NCI-H1694 (cell line): ENCODE measurements at places on chromosomes 6 and 20.
A peak's percentile ranks its signal among the peaks of the same experiment; 100 is the strongest.

- no peak for DNase-seq
These were observed 242.2 kb downstream of the HIVEP2 start for GRCh38 chr6:142702501-142703460.

- no peak for DNase-seq
These were observed 151.6 kb downstream of the EPM2A start for GRCh38 chr6:145583753-145584152.

DNA sequence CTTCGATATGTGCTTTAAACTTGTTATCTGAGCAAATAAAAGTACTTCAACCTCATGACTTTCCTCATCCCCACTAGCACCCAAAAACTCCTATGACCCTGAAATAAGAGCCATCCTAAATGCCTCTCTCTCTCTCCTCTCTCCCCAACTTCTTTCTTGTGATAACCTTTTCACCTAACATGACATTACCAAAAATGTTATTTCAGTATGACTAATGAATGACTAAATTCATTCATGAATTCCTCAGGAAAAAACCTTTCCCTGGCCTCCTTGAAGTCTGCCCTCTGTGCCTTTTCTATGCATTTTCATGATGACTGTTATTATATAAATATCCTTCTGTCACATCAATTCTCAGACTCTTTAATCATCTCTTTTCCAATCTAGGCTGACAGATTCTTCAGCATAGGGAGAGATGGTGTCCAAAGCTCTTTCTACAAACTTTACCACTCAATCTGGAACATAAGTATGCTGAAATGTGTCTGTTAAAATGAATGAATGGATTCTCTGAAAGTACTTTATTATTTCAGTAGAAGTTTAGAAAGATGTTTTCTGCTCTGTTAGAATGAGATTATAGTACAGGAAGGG, 114.3 kb upstream of the GGTLC1 start:
- no peak for DNase-seq

DNA sequence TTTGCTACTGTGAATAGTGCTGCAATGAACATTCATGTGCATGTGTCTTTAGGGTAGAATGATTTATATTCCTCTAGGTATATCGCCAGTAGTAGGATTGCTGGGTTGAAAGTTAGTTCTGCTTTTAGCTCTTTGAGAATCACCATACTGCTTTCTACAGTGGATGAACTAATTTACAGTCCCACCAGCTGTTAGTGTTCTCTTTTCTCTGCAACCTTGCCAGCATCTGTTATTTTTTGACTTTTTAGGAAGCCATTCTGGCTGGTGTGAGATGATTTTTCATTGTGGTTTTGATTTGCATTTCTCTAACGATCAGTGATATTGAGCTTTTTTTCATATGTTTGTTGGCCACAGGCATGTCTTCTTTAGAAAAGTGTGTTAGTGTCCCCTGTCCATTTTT, 40.0 kb downstream of the PLG start:
- DNase-seq = no peak

GRCh38 chr6:122694602-122695001, 84.4 kb downstream of the PKIB start:
- DNase-seq = no peak

GRCh38 chr6:76817429-76817828, 645.9 kb downstream of the HTR1B start:
- no peak for DNase-seq

DNA sequence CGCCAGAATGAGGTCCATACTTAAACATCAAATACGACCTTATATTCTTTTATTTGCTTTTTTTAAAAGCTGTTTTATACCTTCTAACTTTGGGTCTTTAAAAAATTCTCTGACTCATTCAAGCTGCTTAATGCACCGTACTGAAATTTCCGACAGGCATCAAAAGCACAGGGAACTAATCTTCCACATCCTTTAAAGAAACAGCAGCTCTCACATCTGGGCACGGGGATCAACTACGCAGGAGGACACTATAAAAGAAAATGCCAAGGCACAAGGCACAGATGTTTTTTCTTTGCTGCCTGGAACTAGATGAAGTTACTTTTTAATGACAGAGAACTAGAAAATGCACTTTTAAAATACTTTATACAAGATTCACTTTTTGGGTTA, 112.4 kb upstream of the ARG1 start:
- DNase-seq = no peak

DNA sequence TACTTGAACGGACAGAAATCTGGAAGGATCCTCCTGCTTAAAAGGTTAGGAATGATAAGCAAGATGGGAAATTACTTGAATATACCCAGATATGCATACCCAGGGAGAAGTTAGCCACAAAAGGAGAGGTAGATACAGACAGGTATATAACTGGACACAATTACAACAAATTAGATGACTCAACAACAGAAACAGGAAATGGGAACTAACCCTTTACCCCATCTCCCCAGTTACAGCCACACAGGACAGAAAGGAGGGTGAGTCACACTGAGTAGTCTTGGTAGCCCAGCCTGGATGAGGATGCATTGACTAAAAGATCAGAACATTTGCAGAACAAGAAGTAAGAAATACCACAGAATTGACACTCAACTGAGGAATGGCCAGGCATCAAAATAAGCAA, 61.2 kb downstream of the C6orf52 start:
- no peak for DNase-seq

- DNase-seq = no peak
These were observed 51.3 kb upstream of the TOX2 start for GRCh38 chr20:43863330-43863729.

DNA sequence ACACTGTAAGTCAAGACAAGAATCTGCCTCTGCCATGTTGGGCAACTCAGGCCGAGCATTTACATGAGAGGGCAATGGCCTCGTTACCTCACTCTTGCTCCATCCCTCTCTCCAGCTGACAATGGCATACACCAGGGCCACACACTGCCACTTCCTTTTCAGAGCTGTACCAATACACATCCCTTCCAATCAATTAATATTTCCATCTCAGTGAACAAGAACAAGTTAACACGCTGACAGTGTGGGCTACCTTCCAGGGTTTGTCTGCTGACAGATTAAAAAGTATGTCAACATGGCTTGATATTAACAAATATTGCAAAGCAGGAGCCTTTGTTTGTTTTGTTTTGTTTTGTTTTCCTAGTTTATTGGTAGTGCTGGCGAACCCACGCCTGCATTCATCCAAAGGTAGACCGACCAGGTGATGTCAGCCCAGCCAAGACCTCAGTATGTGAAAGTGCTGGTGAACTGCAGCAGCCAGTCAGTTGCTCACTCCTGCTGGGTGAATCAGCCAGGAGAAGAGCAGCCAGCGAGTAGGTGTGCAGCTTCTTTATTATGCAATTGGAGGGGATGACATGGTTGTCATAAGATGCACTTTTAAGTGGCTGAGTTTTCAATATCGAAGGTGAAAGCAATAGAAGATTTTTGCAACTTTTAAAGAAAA, 487.3 kb upstream of the JARID2 start:
- DNase-seq = peak; percentile 40

- DNase-seq = no peak
These were observed 314 bp downstream of the FARS2 start for GRCh38 chr6:5261545-5262109.

- DNase-seq = no peak
These were observed 158.7 kb downstream of the SCML4 start for GRCh38 chr6:107665382-107665781.

DNA sequence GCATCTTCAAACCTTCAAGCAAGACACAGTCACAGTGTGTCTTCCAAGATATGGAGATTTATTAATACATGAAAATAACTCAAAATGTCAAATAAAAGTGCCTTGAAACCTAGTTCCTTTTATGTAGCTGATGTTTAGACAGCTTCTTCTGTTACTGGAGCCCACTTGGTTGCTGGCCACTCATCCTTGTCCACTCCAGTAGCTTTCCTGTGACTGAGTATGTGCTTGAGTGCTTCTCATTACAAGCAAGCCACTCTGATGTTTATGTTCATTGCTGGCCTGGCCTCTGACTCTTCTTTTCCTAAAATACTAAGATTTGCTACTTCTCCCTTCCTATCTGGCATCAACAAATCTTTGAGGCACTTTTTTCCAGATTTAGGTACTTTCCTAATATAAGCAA, 545.2 kb upstream of the MAN1A1 start:
- DNase-seq = no peak

DNA sequence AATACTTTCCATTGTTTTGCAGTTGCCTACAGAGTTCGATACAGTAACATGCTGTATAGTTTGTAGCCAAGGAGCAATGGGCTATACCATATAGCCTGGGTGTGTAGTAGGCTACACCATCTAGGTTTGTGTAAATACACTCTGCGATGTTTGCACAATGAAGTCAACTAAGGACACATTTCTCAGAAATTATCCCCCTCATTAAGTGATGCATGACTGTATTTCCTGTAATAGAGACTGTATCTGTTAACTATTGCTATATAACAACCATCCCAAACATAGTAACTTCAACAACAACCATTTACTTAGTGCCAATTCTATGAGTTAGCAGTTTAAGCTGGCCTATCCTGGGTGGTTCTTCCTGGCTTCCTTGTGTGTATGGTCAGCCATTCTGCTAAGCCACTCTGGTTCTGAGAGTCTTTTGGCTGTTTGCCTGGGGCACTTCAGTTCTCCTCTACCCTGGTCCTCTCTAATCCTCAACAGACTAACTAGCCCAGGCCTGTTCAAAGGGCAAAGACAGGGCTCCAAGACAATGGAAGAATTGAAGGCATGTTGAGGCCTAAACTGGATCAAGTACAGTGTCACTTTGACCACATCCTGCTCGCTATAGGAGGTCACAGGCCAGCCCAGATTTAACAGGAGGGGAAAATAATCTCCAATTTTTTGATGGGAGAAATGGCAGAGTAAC, 124.0 kb downstream of the PLCB1 start:
- no peak for DNase-seq

DNA sequence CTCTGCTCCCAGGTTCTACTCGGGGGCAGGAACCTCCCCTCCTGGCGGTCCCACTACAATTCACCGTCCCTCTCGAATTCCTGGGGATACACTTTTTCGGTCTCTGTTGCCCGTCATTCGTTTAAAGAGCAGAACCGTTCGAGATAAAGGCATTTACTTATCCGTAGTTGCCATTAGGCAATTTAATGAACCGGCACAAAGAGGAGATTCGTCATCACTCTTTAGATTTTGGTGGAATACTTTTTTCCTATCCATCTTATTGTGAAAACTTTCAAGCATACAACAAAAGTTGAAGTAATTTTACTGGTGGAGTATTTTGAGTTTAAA, 1.2 kb upstream of the CD24 start:
- no peak for DNase-seq

- peak; percentile 8 for DNase-seq
These were observed 73.2 kb downstream of the QRSL1 start for GRCh38 chr6:106702451-106703110.

DNA sequence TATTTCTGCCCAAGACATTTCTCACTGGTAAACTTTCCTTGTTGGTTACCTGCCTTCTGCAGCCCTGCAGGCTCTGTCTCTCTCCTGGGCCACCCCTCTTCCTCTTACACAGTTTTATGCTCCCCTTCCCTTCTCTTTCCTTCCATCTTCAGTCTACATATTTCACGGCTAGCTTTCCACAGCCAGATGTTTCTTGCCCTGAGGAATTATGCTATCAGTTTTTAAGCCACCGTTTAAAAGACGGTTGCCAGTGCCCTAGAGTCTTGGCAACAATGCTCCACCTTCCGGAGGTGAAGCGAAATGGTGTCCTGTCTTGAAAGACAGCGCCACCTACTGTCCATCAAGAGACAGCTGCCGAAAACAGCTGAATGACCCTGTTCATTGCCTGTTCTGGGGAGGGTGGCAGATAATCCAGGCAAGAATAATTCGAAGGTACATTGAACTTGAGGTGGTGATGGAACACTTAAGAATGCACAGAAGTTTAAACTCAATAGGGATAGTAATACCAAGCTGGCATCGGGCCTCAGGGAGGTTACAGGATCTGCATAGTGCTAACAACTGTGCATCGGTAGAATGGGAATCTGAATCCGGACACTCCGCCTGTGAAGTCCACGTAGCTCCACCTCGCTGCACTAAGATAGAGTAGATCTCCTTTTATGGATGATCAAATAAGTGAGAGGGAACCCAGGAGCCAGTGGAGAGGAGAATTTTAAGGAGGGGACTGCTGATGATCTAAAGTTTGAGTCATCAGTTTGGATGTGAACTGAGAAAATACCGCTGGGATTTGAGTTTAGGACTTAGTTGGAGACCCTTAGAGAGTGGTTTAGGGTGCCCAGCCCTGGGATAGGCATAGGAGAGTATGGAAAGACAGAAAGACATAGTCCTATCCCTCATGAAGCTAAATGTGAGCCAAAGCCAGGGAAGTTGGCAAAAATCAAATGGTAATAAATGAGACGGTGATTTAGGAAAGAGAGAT, 4.8 kb upstream of the TRIM40 start:
- peak; percentile 48 for DNase-seq

GRCh38 chr20:23540624-23541023, 27.7 kb downstream of the CST9L start:
- no peak for DNase-seq

GRCh38 chr20:33914919-33915318, 78.8 kb upstream of the RALY start:
- DNase-seq = no peak

DNA sequence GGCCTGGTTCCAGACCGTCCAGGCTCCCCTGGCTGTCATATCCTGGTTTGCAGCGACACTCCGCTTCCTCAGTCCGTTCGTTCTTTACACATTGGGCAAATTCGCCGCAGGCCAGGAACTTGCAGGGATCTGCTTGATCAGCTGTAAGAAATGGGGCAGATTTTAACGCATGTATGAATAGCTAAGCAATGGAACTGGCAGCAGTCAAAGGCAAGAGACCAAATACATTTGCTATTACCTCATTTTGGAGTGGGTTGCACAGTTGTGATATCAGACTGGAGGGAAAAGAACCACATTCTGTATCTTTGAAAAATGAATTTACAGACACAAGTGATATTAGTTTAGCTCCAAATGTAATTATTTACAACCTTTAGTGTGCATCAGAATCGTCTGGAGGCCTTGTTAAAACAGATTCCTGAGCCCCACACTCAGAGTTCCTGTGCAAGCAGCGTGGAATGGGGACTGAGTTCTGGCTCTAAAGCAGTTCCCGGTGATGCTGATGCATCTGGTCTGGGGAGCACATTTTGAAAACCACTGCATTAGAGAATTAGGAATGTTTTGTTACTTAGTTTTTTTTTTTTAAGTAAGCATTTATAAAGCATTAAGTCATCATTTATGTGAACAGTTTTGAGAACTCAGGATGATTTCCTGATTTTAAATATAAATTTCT, 141.3 kb downstream of the IMPG1 start:
- no peak for DNase-seq
